ENCODE measurements at places on chromosomes 16 and 17.

GRCh38 chr16:86955136-86955855, 361.9 kb downstream of the C16orf95 start:
- DNase-seq: no peak

DNA sequence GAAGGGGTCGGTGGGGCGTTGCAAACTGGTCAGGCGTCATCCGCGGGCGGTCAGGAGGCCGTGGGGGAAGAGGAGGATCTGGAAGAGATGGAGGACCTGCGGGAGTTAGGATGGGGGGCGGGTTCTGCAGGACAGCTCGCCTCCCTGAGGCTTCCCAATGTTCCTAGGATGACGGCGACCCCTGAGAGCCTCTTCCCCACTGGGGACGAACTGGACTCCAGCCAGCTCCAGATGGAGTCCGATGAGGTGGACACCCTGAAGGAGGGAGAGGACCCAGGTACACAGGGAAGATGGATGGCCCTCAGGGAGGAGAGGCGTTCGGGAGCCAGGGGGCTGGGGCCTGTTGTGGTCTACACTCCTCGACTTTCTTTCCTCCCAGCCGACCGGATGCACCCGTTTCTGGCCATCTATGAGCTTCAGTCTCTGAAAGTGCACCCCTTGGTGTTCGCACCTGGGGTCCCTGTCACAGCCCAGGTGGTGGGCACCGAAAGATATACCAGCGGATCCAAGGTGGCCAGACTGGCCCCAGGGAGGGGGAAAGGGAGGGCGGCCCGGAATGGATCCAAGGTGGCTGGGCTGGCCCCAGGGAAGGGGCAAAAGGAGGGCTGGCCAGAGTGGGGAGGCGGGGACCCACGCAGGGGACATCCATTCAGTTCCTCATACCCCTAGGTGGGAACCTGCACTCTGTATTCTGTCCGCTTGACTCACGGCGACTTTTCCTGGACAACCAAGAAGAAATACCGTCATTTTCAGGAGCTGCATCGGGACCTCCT, 839 bp downstream of the PLD2 start:
- no peak for DNase-seq

- no peak for DNase-seq
These were observed 256.4 kb downstream of the CDH13 start for GRCh38 chr16:82882982-82883835.

- DNase-seq: peak; percentile 97
These were observed at the start of the genes NDUFAF8 and TEPSIN for GRCh38 chr17:81238815-81239713. Gene NDUFAF8, plus strand, starts transcription at chr17:81239318. Its CDS starts 46 bp downstream, at chr17:81239364. Gene TEPSIN, minus strand, starts transcription at chr17:81239055. Its CDS starts 22 bp downstream, at chr17:81239033.

- DNase-seq: no peak
These were observed 108.2 kb downstream of the N4BP1 start for GRCh38 chr16:48501516-48502377.

DNA sequence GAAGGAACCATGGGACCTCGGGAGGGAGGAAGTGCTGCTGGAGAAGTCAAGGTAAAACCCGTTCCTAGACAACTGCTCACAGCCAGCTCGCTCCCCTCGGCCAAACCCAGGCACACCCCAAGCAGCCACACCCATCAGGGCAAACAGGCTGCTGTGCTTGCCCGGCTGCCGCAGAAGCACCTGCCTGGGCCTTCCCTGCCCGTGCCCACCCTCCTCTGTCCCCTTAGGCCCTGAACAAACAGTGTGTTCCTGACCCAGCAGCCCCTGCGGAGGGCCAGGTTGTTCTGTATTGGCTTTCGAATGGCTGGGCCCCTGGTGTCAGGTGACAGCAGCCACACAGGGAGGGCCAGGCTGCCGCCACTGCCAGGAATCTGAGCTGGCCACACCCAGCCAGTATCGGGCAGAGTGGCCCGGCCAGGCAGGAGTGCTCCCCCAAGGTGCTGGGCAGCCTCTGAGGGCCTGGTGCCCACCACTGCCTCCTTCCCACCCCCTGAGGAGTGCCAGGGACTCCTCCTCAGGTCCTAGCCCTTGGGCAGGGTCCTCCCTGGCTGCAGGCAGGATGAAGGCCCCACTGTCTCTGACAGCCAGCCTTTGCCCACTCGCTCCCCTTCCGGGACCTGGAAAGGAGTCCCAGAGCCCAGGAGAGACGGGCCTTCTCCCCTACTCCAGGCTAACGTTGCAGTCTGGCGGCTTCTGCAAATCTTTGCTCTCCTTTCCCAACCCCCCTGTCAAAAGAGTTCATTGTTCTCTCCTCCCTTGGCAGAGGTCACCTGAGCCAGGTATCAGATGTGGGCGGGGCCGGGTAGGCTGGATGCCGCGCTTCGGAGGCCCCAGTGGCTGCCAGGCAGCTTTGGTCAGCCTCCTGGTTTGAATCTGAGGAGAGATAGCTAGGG, 24.0 kb downstream of the LLGL2 start:
- peak; percentile 94 for DNase-seq

GRCh38 chr16:27465483-27465879, 63.5 kb downstream of the IL21R start:
- DNase-seq: no peak

GRCh38 chr16:31131841-31132271, 3.7 kb downstream of the PRSS8 start:
- no peak for DNase-seq

DNA sequence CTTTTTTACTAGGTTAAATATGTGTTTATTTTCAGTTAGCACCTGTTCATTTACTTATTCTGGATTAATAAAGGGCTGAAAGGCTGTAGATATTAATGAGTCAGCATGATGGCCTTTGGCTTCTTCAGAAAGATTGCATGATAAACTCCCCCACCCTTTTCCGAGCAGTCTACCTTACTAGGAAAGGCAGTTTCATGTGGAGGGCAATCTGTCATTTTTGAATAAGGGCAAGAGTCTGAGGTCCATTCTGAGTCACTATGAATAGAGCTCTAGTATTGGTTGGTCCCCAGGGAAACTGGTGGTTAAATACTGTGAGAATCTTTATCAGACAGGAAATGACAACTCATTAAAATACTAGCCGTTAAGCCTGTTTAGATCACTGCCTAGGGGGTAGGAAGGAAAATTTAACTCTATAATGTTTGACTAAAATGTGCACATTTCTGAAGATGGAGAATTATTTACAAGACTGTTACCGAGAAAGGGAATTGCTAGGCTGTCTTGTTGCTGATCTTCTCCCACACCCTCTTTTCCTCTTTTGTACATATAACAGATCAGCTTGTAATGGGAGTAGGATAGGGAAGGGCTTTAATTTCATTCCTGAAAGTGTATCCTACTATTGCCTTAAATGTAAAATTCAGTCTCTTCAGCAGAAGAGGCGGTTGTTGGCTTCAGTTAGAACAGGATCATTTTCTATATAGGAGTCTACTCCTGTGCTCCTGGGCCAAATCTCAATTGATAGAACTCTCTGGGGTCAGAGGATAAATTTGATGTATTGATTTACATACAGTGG, 63.3 kb downstream of the TUBD1 start:
- no peak for DNase-seq

DNA sequence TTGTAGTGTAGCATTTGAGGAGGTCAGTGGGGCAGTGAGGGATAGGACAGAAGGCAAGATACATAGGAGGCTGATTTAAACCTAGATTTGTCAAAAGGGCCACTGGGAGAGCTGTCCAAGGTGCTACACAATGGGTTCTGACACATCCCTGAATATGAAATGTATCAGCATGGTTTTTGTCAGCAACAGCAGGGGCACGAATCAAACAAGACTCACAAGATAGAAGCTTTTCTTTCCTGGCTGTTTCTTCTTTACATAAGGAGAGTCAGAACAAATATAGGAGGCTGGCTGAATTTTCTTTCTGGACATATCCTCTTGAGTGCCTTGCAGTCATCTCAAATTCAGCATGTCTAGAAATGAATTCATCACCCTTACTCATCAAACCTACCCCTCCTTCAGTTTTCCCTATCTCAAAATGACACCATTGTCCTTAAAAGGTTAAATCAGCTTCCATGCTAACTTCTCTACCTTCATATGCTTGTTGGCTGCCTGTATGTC, 130.5 kb downstream of the NPIPB5 start:
- no peak for DNase-seq

- no peak for DNase-seq
These were observed 9.6 kb downstream of the DLX3 start for GRCh38 chr17:49985310-49985990.

DNA sequence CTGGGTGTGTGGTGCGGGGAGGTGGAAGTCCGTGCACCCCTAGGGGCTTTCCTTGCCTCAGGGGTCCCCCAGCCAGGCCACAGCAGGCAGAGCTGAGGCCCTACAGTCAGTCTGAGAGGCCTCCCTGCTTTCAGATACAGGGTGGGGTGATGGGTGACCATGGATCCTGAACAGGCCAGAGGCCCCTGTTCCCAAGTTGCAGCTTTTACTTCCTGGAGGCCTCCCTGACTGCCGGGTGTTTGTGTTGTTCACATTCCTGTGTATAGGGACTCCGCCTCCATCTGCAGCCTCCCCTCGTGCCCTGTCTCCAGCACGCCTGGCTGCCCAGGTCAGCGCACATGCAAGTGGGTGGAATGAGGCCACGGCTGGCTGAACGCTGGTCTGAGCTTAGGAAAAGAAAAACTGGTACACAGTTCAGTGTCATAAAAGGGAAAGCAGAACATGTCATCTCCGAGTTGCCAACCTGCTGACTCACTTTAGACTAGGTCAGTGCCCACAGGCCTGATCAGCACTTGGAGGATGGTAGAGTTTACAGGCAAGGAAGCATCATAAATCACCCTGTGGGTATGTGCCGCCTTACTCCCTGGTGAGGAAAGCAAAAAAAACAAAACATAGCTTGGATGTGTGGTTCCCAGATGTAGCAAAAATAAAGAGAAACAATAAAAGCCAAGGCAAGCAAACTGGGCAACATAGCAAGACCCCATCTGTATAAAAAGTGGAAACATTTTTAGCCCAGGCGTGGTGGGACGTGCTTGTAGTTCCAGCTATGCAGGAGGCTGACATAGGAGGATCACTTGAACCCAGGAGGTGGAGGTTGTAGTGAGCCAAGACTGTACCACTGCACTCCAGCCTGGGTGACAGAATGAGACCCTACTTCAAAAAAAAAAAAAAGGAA, 6.2 kb upstream of the SLC7A6 start:
- DNase-seq: peak; percentile 76

- no peak for DNase-seq
These were observed 3.4 kb upstream of the HOXB5 start for GRCh38 chr17:48596735-48597527.

DNA sequence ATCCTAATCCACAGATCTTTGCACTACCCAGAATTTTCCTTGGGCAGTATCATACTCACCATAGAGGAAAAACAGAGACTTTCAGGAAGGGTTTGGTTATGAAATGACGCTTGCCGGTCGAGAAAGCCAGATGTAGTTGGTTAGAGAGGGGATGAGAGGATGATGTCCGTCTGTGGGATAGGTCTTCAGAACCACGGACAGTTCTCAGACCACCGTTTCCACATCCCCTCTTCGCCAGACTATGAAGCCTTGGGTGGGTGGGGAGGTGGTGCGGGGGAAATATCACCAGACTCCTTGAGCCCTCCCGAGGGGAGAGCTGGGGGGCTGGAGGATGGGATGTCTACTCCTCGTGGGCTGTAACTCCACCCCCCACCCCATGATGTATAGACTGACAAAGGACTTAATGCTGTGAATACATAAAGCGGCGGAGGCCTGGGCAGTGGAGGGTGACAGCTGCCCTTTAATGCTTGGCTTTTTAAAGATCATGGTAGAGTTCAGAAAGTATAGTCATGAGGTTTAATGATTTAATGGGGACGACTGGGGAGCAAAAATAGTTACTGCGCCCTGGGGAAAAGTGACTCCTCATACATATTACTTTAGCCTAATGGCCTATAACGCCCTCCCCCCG, 96.6 kb downstream of the MRM1 start:
- no peak for DNase-seq

DNA sequence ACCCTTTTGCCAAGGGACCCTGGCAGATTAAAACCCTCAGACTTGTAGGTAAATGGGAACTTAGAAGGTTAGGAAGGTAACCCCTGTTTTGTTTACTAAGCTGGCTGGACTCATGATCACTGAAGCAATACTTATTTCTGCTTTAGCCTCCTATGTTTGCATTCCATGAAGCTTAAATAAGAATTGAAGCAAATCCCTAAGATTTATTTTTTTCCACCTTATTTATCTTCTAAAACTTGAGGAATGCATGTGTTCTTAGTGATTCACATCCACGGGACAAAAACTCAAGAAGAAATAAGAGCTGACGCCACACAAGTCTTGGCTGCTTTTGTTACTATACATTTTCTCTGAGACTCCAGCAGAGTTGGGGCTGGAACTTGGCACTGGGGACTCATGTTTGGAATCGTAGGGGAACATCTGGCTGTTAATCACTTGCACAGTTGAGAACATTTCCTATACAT, 35.5 kb downstream of the CLUAP1 start:
- no peak for DNase-seq

- no peak for DNase-seq
These were observed 68.5 kb upstream of the MED9 start for GRCh38 chr17:17408236-17408794.

- no peak for DNase-seq
These were observed 34.4 kb downstream of the N4BP1 start for GRCh38 chr16:48575471-48576050.

DNA sequence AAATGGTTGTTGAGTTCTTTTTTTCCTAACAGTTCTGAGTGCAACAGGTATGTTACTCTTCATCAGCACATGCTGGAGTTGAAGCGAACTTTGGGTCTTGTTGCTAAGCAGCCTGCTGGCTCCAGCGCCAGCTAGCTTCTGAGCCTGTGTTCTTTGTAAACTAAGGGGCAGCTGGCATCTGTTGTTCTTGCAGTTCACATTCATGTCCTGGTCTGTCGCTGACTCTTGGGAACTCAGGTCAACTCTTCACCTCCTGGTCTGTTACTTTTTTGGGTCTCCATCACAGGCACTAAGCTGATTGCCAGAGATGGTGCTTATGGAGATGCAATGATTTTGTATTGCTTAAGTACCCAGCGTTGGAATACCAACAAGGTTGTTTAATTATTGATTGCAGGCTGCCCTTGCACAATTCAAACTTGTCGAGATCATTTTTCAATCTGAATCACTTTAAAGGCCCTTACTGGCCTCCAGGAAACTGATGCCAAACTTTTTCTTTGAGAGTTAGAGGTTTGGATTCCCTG, 40.9 kb downstream of the USP10 start:
- no peak for DNase-seq

- DNase-seq: peak; percentile 18
These were observed 16.8 kb upstream of the SUZ12 start for GRCh38 chr17:31919802-31920525.

- no peak for DNase-seq
These were observed 20.6 kb upstream of the PIK3R6 start for GRCh38 chr17:8887834-8888703.

- no peak for DNase-seq
These were observed 172.6 kb downstream of the MAP2K4 start for GRCh38 chr17:12193144-12193735.

- no peak for DNase-seq
These were observed 67.9 kb downstream of the TRIM37 start for GRCh38 chr17:59038734-59039133.

GRCh38 chr17:75691371-75691791, 24.2 kb downstream of the SAP30BP start:
- DNase-seq: no peak

GRCh38 chr17:8623591-8623990, 6.9 kb downstream of the MYH10 start:
- no peak for DNase-seq

GRCh38 chr17:64426596-64426995, 22.3 kb upstream of the MILR1 start:
- DNase-seq: no peak

- no peak for DNase-seq
These were observed 300.6 kb downstream of the SOX9 start for GRCh38 chr17:72421128-72422092.
